ENCODE measurements at places on chromosomes 5 and 9.

DNA sequence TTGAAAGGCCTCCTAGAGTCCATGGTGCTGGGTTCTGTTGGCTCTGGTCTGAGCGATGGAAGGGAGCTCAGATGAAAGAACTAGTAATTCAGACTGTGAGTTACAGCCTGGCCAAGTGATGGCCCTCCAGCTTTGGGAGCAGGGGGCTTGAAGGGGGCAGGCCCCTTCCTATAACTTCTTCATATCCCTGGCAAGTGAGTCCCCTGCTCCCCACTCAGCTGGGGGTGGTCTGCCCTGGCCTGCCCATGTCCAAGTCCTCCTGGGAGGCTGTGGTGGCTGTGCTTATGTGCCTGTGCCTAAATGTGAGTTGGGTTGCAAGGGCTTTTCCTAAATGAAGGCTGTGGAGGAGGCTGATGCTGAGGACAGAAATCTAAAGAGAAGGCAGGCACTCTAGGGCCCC is 80.1 kb downstream of the MACROH2A1 start:
- DNase-seq = no peak

GRCh38 chr5:95779611-95780010 is 42.9 kb downstream of the GLRX start:
- DNase-seq = no peak

GRCh38 chr9:112097712-112098688 is 77.1 kb downstream of the SUSD1 start:
- DNase-seq = peak; percentile 37

GRCh38 chr9:134726722-134727034 is 85.1 kb downstream of the COL5A1 start:
- DNase-seq = no peak

DNA sequence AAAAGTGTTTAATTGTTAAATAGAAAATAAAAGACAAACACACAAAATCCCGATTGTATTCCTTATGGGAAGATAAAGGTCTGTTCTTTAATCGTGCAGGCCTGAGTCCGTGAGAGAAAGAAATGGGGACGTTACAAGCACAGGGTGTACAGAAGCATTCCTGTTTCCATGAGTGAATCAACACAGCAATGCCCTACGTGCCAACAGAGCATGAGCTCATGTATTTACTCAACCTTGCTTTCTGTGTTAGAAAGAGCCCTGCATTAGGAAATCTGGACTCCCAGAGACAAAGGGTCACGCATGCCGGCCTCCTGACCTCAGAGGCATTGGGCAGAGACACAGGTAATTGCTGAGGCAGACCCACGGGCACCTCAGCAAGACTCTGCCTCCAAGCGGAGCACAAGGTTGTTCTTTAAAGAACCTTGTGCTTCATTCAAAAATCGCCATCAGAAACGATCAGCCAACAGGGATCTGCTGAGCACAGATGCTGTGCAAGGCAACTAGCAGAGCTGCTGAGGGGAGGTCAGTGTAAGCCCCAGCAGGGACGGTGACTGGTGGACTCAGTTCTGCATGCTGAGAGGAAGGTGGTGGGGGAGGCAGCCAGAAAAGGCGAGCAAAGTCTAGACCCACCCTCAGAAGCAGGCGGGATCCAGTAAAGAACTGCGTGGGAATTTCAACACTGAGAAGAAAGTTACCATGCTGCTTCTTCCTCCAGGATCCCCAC is 101.0 kb downstream of the TLE1 start:
- no peak for DNase-seq

GRCh38 chr5:90933298-90933697 is 374.7 kb downstream of the ADGRV1 start:
- DNase-seq = no peak

- DNase-seq = no peak
These were observed 29.2 kb downstream of the PROP1 start for GRCh38 chr5:177966839-177967166.

- DNase-seq = no peak
These were observed 11.1 kb upstream of the NEUROG1 start for GRCh38 chr5:135546912-135547311.

GRCh38 chr5:161096581-161096980 is 244.6 kb upstream of the ATP10B start:
- no peak for DNase-seq

DNA sequence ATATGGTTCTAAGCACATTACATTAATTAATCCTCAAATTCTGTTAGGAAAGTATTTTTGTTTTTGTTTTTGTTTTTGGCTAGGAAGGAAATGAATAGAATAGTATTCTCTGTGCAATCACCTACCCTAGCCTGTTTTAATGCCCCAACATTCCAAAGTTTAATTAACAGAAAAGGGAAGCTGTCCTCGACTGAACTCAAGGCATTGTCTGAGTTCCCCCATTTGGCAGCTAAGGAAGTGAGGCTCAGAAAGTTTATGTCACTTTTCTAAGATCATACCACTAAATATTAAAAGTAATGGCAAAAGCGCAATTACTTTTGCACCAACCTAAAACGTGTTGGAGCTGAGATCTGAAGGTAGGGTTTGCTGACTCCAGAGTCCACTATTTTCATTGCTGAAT is 59.8 kb downstream of the FGF1 start:
- DNase-seq = no peak

DNA sequence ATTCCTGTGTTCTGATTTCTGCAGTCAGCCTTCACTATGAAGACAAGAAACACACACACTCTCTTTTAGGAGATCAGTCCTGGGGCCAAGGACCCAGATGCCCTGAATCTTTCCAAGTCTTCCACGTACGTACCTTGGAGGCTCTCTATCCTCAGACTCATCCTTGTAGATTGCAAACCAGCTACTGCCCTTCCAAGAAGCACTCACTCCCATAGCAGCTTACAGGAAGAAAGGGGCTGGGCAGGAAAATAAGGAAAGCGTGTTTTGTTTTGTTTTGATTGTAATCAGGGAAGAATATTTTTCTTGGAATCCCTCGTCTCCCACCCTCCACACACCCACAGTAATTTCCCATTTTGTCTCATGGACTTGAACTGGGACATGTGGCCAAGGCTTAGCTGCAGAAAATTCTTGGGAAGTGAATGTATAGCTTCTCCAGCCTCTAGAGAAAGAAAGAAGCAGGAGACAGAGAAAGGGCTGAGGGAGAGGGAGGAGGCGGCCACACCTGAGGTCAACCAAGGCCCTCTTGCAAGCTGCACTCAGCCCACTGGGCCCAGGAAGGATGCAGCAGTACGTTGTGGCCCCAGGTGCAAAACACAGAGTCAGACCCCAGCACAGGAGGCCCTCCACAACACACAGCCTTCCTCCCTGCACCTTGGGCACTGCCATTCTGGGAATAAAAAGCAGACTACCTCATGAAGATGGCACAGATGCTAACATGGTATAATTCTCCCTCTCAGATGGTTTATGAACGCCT is 29.9 kb downstream of the IRX2 start:
- no peak for DNase-seq

- DNase-seq = no peak
These were observed 18.5 kb downstream of the TPPP start for GRCh38 chr5:674630-675011.

- no peak for DNase-seq
These were observed 100.4 kb upstream of the PAM start for GRCh38 chr5:102654559-102655349.

DNA sequence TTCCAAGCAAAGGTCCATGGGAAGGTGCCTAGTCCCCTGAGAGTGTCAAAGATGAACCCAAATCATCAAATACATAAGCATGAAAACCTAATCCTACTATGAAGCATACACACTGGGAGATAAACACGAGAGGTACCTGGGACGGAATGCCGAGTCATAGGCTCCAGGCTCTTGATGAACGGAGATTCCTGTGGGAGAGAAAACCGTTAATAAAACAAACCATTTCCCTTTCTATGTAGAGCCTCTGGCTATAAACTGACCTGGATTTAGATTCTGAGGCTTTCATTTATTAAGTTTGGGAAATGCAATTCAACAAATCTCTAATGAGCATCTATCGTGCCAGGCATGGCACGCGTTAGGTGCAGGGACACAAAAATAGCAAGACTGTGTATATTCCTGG is 206.4 kb upstream of the IL12B start:
- DNase-seq = no peak

Data from stimulated activated CD8-positive, alpha-beta memory T cell treated with anti-CD3 and anti-CD28 coated beads, Interleukin-15, amount 100 ng/mL, for 4 hours (primary cell).